ENCODE measurements at places on chromosomes 13 and 19.

DNA sequence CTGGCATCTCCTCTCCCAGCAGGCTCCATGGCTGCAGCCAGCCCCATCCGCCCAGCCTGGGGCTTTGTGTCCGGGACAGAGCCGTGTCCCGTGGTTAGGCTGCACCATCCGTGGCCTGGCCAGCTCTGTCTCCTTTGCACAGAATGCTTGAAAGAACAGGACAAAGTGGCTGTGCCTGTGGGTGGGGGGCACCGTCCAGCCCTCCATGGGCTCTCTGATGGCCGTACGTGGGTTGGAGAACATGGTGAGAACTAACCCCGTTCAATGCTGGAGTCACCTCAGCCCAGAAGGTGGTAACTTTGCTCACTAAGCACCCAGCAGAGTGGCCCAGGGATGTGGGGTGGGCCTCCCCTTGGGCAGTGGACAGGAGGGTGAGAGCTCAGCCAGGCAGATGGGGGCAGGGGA is 2.8 kb downstream of the RPS15 start:
- no peak for DNase-seq

GRCh38 chr13:21219036-21219381 is 42.6 kb downstream of the MRPL57 start:
- DNase-seq: no peak

DNA sequence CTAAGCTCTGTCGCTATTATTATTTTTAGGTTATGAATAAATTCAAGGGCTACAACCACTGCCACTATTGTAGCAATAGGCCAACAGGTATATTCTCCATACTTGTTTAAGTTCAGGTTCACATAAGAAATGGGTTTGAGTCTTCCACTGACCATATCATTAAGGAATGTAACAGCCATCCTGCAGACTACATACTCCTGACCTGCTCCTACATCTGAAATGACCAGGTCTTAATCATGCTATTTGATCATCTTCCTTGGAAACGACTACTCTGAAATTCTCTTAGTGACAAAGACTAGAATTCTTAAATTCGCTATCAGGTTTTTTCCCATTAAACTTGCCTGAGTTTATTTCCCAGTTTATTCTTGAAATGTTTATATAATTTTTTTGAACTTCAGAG is 66.8 kb downstream of the IPO5 start:
- no peak for DNase-seq

GRCh38 chr19:34124828-34125227 is 47.5 kb upstream of the LSM14A start:
- no peak for DNase-seq

- no peak for DNase-seq
These were observed 10.6 kb downstream of the DCAF15 start for GRCh38 chr19:13962699-13963602.

DNA sequence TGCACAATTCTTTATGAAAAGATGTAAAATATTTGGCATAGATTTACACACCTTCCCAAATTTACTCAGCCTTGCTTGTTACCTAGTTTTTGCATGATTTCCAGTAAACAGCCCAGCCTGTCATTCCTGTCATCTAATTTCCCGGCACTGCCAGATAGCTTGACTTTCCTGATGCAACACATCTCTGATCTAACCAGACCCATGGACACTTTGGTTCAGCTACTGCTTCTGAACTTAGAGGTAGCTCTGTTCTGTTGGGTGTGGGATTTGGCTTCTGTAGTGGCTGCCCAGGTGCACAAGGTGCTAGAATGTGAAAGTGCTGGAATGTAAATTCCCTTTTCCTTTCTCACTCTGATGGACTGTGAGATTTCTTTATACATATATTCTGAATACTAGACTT is 1033.5 kb downstream of the SLITRK1 start:
- DNase-seq: no peak

- no peak for DNase-seq
These were observed 45.8 kb upstream of the GPI start for GRCh38 chr19:34319230-34319585.

- no peak for DNase-seq
These were observed 4.9 kb upstream of the ZSWIM4 start for GRCh38 chr19:13790354-13790753.

GRCh38 chr13:90740099-90740498 is 607.4 kb upstream of the MIR17HG start:
- no peak for DNase-seq

- no peak for DNase-seq
These were observed 50.3 kb upstream of the ANKRD10 start for GRCh38 chr13:110965038-110965754.

GRCh38 chr13:43284162-43284561 is 260.8 kb downstream of the DNAJC15 start:
- no peak for DNase-seq

GRCh38 chr19:47573071-47574026 is at the start of gene ZNF541:
TSS of gene ZNF541 (minus strand) at chr19:47573148. CDS start at chr19:47555856, 17,292 bp downstream.
- no peak for DNase-seq

Data from Karpas-422 (cell line).